Activated CD4-positive, alpha-beta T cell treated with anti-CD3 and anti-CD28 coated beads, Interleukin-2, amount 50 U/mL, for 24 hours (primary cell): ENCODE measurements at places on chromosomes 6 and 20.

- no peak for DNase-seq
Observed at GRCh38 chr20:1473246-1474220, 6.9 kb upstream of the NSFL1C start.

GRCh38 chr6:26197933-26198721, 110.9 kb downstream of the HFE start:
- DNase-seq, result no peak

GRCh38 chr6:89483111-89483720, 50.3 kb downstream of the ANKRD6 start:
- DNase-seq, result no peak

DNA sequence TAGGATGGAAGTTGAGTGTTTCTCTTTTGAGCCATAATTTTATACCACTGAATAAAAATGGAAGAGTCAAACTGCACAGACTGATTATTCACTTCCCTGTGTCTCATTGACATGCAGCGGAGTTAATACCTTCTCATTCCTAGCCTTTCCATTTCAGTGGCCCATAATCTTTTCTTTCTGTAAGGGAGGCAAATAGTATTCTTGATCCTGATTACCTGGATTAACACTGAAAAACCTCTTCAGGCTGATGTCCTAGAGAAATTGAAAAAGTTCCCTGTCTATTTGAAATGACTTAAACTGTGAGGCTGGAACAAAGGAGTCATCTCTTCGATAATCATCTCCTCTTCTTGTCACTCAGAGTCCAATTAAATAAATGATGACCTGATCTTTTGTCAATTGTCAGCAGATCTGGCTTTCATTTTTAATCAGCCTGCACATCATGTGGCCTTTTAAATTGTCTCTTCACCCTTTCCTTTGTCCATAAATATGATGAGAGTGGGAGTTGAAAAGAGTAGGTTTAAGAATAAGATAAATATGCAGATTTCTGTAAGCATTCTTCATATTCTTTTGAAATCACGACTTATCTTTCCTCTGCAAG, 713.0 kb downstream of the EPM2A start:
- no peak for DNase-seq

DNA sequence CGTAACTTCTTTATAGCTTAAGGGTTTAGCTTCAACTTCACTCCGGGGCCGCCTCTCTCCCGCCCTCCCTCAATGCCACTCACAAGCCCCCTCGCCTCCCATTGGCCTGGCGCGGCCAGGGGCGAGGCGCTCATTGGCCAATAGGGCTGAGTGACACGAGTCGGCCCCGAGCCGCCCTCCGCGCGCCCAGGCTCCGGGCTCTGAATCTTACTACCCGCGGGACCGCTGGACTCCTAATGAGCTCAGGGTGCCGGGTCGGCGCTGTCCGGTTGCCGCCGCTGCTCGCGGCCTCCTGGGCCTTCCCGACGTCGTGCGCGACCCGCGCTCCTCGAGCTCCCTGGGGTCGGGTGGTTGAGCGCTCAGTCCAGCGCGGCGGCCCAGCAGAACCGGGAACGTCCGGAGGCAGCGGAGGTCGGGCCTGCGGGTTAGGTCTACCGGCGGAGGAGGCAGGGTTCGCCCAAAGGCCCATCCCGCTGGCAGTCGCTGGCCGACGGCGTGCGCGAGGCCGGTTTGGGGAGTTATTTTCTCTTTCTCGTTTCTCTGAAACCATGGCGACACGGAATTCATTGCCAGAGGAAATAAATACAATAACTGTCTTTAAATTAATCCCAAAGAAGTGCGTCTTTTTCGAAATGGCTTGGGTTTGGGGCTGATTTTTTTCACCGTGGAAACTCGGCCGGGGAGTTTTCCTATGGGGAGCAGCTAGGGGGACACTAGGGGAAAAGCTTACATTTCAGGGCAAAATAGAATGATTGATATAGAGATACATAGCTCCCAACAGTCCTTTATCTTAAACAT, at the start of gene SIM1:
Gene SIM1 (minus strand): TSS at position 19 of the 798 bp plus-strand sequence. CDS start 1,453 bp downstream, outside the sequence.
- DNase-seq, result no peak
